ENCODE measurements at places on chromosomes 1 and 21.

DNA sequence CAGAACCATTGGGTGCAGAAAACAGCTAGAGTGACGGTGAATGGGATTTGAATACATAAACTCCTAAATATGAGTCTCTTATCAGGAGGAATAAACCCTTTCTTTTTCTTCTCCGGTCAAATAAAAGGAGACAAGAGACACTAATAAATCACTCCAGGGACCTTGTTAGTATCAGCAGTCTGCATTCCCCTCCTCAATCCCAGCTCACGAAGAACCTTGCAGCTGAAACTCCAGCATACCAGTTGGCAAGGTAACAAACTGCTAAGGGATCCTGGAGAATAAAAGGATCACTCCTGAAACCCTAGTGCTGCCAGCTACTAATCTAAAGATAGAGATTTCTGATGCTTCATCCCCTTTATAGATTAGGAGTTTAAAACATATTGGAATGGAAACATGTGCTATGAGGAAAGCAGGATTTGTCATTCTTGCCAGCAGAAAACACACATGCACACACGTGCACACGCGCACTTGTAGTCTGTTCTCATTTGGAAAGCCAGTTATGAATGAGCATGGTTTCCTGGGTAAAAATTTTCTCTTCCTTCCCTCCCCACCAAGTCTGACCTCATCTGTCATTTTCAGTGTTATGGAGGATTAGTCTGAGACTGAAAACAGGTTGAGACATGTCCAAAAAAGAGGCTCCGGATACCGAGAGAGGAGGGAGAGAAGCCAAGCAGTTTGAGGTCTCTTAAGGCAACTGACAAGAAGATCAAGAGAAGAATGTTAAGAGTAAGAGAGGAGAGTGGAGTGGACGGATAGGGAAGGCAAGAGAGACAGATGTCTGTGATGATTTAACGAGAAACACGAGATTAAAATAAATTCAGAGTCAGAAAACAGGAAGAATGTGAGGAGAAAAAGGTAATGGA lies 10.9 kb downstream of the IER5 start:
- peak; percentile 64 for DNase-seq

DNA sequence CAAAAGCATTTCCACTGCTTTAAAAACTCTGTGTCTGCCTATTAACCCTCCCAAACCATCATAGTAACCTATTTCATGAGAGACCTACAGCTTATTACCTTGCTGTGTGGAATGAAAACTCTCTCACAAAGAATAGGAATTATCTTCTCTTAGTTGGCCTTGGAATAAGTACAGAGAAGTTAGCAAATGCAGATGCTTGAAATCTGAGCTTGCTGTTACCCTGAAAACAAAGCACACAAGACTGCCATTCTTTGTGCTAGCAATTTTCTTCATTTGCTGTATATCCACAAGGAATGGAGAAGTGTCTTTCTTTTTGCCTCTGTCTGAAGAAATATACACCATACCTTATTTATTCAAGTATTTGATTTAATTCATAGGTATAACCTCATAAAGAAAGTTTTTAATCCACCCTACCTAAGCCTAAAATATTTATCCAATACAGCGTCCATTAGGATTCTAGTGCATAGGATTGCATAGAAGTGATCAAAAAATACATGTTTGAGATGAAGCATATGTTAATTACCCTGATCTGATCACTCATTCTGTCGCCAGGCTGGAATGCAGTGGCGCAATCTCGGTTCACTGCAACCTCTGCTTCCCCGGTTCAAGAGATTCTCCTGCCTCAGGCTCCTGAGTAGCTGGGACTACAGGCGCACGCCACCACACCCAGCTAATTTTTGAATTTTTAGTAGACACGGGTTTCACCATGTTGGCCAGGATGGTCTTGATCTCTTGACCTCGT lies 451.1 kb downstream of the LTN1 start:
- DNase-seq = no peak

DNA sequence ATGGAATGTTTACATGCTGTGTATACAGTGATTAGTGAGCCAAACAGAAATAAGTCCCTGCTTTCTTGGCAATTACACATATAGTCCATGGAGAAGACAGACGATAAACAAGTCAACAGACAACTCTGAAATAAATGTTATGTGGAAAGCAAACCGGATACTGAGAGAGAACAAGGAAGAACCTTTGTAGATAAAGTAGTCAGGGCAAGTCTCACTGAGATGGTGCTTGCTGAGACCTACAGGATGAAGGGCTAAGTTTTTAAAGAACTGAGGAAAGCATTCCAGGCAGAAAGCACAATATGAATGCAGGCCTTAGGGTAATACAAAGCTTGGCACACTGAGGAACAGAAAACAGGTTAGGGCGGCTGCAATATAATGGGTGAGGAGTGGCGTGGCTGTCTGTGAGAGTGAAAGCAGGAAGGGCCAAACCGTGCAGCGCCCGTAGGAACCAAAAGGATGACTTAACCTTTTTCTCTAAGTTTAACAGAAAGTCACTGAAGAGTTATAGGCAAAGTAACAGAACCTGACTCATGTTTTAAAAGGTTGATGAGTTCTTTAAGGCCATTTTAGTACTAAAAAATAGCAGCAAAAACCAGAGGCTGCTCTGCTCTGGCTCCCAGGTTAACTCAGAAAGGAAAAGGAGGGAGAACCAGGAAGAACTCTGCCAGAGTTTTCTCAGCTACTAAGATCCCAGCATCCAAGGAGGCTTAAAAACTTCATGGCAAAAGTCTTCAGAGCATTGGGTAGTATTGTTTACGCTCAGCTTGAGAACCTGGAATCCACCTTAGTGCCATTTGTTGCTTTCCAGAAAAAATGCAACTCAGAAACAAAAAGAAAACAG lies 8.7 kb upstream of the TTF2 start:
- peak; percentile 55 for DNase-seq

DNA sequence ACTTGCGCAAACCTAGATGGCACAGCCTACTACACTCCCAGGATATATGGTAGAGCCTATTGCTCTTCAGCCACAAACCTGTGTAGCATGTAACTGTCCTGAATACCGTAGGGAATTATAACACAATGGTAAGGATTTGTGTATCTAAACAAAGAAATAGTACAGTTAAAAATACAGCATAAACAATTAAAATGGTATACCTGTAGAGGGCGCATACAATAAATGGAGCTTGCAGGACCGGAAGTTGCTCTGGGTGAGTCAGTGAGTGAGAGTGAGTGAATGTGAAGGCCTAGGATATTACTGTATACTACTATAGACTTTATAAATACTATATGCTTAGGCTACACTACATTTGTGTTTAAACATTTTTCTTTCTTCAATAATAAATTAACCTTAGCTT lies 99.3 kb downstream of the PLD5 start:
- DNase-seq = no peak

GRCh38 chr1:246552110-246552509 lies 14.0 kb downstream of the TFB2M start:
- no peak for DNase-seq

DNA sequence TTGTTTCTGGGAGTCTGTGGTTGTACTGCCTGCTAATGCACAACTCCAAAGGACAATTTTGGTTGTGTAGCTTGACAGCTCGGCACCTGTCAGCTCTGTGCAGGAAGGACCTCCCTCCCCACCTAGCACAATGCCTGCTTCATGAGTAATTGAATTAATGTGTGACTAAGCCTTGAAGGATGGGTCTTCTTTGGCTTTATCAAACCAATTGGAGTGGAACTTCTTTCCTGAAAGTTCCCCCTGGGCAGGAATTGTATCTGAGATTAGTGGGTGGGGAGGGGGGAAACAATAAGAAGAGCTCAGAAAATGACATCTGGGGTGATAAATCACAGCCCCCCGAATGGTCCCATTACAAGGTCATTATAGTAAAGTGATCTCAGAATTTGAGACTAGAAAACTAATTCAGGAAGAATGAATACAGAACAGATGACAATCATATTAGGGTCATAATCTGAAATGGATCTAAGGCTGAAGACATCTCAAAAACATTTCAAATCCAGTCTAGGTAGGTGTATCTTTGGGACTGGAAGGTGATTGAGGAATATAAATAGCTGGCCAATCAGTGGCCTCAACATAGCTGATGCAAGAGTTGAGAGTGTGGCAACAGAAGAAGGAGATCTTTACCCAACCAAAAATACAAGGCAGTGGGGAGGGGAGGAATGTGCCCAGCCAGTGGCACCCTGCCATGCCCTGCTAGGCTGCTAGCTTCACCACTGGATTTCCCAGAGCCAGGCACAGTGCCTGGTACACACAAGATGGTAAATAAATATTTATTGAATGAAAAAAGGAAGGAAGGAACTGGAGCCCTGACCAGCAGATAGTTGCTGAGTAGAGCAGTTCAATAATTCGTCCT lies 10.1 kb upstream of the SESN2 start:
- no peak for DNase-seq

DNA sequence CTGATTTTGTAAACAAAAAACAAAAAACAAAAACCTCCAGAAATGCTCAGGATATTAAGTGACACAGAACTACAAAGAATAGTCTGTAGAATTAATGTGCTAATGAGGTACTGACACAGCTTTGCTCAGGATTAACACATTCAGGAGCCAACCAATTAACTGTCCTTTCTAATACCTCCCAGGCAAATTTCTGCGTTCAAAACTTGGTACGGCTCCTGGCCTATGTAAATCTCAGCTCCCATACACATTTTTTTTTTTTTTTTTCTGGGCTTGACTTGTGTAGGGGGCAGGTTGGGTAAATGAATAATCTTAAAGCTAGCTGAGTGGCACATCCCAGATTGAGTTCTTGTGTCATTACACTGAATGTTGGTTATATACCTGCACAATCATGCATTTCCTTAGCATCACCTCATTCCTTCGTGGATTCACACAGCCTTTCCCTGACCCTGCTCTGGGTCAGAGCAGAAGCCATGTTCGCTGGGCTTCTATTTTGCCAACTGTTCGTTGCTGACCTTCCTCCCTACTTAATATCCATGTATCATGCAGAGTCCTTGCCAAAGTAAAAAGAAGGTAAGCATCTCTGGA lies 12.6 kb upstream of the IER5 start:
- no peak for DNase-seq

- DNase-seq = no peak
These were observed 60.4 kb upstream of the C1orf53 start for GRCh38 chr1:197841883-197842553.

DNA sequence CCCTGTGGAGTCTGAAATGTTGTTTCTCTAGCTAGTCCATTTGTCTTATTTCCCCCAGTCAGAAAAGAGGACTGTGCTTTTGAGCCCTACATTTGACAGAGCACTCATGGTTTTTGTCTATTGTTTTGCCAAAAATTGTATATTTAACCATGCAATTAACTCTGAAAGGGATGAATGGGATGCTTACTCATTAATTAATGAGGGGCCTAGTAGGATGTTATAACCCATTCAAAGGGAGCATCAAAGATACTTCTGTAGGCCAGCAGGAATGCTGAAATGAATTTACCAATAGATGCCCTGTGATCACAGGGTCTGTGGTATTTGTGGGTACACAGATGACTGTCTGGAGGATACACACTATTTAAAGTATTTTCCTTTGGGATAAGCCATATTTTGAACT lies 147.7 kb downstream of the FCRL5 start:
- DNase-seq = no peak

DNA sequence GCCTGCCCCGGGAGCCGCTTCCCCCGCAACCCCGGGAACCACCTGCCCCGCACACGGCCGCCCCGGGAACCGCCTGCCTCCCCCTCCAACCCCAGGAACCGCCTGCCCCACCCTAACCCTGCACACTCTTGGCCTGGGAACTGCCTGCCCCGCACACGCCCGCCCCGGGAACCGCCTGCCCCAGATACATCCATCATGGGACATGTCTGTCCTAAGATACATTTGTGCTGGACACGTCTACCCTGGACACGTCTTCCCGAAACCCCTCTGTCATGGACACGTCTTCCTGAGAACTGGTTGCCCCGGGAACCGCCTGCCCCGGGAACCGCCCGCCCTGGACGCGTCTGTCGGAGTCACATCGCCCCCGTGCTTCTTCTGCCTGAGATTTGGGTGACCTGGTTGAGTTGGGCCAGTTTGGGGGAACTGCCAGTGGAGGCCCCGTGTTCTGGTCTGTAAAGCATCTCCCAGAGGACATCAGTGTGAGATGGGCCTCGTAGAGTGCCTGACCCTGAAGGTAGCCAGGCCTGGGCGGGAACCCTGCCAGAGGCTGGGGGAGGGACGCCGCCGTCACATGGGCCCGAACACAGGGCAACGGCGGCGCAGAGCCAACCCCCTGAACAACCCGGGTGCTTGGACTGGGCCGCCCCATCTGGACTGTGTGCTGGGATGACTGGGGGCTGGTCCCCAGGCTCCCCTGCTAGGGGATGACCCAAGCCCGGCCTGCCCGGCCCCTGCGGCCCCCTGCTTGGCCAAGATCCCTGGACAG lies 3.6 kb downstream of the PERM1 start:
- no peak for DNase-seq

GRCh38 chr1:1754051-1754815 lies 24.0 kb downstream of the NADK start:
- DNase-seq = no peak

- no peak for DNase-seq
These were observed 948.4 kb downstream of the MRPL39 start for GRCh38 chr21:24658926-24659325.

DNA sequence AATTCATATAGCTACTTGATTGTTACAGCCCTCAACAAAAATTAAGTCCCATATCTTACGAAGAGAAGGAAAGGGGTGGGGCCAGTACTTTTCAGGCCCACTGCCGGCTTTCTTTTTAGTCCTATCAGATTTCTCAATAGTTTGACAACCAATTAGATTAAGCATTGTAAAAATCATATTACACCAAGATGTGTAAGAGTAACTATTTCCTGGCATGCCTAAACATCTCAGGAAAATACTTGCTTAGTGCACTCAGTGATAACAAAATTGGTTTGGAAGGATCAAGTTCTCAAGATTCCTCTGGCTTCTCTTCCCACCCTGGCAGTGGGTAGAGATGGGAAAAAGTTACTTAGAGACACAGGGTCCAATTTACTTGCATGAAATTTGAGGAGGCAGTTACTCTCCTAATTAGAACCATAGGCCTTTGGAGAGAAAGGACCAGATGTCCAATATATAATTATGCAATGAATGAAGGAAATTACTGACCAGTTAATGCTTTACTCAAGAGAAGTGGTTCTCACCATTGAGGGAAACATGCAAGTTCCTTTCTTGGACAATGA lies 30.1 kb downstream of the STPG1 start:
- no peak for DNase-seq

- peak; percentile 82 for DNase-seq
These were observed 73.9 kb downstream of the RAP1GAP start for GRCh38 chr1:21594935-21595897.

GRCh38 chr1:19477284-19478249 lies 7.8 kb downstream of the CAPZB start:
- DNase-seq = no peak

DNA sequence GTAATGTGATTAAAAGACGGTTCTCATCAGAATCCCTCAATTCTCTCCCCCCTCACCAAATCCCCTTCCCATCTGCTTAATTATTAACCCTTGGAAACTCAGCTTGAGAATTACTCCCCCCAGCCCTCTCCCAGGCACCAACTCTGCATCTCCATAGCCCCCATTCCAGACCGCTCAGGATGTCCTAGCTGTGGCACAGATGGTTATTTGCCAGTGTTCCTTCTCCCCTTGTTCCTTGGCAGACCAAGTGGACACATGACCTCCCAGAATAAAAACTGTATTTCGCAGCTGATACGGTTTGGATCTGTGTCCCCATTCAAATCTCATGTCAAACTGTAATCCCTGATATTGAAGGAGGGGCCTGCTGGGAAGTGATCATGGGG lies 14.6 kb downstream of the HENMT1 start:
- DNase-seq = no peak

- no peak for DNase-seq
These were observed 96.4 kb upstream of the C1orf105 start for GRCh38 chr1:172324086-172324485.
